ENCODE measurements at places on chromosomes 5 and 9.

DNA sequence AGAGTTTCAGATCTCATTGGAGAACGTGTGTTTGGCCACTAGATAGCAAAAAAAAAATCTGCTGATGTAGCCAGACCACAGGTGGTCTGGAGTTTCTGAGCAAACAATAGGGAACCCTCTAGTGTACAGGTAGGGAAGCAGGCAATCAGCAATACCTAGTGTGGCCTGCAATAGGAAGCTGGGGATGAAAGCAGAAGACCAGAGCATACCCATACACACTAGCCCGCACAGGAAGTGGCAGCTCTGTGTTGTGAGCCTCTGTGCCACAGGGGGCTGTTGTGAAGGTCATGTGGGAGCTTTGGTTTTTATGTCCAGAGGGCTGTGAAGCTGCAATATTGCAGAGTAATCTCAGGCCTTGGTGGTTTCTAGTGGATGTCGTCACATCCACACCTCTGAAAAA, 81.2 kb downstream of the MTAP start:
- no peak for DNase-seq

- no peak for DNase-seq
Measured at GRCh38 chr5:75667586-75667985, 49.7 kb downstream of the POC5 start.

DNA sequence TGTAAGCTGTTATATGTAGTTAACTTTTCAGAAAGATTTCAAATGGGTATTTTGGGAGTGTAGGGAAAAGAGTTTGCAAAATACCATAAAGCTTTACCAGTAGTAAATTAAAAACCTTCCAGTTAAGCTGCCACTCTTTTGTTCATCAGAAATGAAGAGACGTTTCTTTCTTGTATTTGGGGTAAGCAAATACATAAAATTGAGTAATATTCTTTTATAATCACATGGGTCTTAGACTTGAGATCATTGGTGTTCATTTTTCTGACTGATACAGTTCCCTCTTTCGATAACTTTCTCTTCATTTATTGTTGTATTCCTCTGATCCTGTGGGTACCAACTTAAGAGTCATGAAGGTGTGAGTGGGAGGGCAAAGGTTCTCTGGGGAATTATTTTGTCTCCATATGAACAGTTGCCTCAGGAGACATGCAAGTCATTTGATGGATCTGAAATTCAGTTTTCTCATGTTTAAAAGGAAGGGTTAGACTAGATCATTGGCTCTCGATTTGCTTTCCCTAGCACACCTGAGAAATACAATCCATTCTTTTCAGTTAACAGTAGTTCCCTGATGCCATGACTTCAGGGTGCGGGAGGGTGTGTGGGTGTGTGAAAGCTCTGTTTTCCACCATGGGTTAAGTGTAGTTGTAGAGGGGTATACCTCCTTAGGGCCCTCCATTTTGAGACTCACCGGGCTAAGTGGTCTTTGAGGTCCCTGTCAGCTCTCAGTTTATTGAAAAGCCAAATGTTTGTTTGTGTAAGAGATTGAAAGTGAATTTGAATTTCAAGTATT, 47.7 kb downstream of the CNTRL start:
- DNase-seq = no peak

DNA sequence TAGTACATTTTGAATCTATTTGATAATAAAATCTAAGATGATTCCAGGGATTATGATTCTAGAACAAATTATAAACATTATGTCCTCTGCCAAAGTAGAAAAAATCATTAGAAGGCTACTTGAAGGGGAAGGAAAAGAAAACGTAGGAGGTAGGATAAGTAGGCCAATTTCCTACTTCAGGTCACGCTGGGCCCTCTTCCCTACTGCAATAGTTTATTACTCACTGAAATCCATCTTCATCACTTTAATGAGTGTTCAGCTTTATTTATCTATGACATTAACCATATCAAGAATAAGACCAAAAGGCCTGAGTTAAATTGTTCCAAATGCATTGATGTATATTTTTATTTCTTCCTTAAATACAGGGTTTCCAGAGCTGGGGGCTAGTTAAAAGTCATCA, 21.6 kb downstream of the SLC28A3 start:
- no peak for DNase-seq

- DNase-seq = no peak
Measured at GRCh38 chr9:75455444-75455921, 367.2 kb downstream of the OSTF1 start.
